Activated CD4-positive, CD25-positive, alpha-beta regulatory T cell (primary cell): ENCODE measurements at places on chromosomes 11 and 22.

DNA sequence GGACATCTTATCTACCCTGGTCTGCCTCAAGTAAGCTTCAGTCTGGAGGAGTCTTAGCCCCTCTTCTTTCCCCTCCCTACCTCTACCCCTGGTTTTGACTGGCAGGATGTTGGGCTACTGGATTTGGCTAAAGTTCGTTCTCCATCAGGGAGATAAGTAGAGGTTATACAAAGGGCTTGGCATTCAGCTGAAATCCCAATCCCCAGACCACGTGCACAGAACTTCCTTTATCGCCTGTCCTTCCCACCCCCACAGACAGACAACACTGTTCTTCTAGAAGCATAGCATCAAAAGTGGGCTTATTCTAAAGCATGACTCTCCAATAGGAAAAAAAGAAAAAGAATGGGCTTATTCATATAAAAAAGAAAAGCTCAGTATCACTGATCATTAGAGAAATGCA is 7.8 kb downstream of the PRG3 start:
- no peak for DNase-seq

DNA sequence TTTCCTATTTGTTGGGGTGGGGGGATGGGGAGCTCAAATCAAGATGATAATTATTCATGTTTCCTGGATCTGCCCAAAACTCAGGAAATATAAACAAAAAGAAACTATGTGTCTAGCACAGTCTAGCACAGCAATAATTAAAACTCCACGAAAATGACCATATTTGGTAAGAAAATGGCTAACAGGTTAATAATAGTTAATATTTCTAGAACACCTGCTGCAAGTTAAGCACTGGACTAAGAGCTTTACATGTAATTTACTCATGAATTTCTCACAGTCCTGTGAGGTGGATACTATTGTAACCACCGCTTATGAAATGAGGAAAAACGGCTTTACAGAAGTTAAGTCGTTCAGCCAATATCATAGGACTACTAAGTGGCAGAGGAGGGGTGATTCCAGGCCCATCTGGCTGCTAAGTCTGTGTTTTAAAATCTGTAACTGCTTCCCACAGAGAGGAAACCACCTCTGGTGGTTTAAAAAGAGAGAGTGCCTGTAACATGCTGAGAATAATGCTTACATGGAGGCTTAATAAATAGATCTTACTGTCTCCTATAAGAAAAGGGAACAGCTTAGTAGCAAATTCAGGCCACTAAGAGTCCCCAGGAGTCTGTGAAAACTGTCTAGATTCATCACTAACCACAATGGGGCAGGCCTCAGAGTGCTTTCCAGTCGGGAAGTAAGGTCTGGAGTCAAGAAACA is 11.0 kb upstream of the AMOTL1 start:
- no peak for DNase-seq

DNA sequence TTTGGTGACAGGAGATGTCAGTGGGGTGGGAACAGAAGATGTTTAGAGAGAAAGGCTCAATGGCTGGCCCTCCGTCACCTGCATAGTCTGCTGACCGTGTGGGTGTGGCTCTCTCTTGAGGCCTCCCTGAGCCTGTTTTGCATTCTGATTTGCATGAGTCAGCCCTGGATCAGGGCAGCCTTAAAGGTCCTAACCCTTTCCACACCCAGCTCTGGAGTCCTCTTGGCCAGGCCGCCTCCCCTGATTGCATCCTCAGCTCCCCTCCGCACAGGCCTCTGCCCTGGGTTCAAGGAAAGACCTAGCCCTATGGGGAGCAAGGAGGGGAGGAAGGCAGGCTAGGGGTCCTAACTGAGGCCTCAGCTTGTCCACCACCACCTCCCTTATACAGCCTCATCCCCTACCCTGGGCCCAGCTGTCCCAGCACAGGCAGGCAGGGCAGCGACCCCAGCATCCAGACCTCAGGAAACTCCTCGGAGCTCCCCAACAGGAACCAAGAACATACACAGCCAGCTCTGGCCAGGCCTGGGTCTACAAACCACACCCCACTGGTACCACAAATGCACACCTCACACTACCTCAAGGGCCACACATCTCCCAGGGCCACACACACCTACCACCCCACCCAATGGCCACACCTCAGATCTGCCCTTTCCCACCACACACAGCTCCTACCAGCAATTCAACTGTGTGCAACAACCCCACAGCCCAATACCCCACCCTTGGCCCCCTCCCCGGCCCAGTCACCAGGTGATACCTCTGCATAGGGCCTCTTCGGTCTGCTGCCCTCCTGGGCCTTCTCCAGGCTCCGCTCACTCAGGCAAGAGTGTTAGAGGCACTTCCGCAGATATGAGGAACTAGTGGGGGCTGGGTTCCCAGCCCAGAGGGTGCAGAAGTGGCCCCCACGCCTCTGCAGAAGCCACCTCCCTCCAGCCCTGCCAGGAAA is 13.7 kb downstream of the ARAP1 start:
- no peak for DNase-seq

GRCh38 chr11:73325036-73325981 is 17.2 kb downstream of the ARHGEF17 start:
- no peak for DNase-seq

- DNase-seq = no peak
Observed at GRCh38 chr11:93359396-93359795, 28.9 kb downstream of the DEUP1 start.

GRCh38 chr11:110874437-110875030 is 162.3 kb upstream of the ARHGAP20 start:
- no peak for DNase-seq

DNA sequence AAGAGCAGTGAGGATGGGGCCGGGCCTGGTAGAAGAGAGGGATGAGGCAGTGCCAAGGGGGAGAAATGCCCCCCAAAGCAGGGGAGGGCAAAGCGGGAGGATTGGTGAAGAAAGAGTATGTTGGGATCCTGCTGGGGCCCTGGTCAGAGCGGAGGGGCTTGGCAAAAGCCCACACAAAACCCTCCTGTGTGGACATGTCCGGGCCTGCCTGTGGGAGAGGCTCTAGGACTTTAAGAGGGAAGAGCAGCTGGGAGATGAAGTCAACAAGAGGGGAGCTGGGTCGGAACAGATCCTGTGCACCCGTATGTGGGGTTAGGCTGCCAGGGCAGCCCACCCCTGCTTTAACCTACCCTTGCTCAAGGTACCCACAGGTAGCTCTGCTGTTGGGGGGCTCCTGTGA is 25.8 kb downstream of the ART5 start:
- no peak for DNase-seq

GRCh38 chr11:33040033-33040861 is 875 bp downstream of the TCP11L1 start:
- DNase-seq = no peak

DNA sequence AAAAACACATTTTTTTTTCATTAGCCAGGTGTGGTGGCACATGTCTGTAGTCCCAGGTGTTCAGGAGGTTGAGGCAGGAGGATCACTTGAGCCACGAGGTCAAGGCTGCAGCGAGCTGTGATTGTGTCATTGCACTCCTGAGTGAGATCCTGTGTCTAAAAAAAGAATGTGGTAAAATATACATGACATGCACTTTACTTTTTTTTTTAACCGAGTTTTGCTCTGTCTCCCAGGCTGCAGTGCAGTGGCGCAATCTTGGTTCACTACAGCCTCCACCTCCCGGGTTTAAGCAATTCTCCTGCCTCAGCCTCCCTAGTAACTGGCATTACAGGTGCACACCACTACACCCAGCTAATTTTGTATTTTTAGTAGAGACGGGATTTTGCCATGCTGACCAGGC is 22.5 kb upstream of the CLDN5 start:
- DNase-seq = no peak

DNA sequence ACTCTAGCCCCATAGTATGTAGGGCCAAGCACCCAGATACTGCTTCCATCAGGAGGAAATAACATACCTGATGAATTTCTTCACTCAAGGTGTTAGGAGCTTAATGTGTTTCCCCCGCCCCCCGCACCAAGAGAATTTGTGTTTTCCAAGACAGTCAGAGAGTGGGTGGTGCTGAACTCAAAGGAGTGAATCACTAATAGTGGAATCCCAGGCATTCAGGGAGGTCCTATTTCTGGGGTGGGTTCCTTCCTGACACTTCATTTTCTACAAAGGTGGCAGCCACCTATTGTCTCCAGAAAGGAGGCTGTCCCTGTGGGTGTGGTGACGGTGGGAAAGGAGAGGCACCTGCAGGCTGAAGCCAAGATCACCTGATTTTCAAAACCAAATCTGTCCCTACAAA is 50.8 kb upstream of the ELF5 start:
- no peak for DNase-seq

DNA sequence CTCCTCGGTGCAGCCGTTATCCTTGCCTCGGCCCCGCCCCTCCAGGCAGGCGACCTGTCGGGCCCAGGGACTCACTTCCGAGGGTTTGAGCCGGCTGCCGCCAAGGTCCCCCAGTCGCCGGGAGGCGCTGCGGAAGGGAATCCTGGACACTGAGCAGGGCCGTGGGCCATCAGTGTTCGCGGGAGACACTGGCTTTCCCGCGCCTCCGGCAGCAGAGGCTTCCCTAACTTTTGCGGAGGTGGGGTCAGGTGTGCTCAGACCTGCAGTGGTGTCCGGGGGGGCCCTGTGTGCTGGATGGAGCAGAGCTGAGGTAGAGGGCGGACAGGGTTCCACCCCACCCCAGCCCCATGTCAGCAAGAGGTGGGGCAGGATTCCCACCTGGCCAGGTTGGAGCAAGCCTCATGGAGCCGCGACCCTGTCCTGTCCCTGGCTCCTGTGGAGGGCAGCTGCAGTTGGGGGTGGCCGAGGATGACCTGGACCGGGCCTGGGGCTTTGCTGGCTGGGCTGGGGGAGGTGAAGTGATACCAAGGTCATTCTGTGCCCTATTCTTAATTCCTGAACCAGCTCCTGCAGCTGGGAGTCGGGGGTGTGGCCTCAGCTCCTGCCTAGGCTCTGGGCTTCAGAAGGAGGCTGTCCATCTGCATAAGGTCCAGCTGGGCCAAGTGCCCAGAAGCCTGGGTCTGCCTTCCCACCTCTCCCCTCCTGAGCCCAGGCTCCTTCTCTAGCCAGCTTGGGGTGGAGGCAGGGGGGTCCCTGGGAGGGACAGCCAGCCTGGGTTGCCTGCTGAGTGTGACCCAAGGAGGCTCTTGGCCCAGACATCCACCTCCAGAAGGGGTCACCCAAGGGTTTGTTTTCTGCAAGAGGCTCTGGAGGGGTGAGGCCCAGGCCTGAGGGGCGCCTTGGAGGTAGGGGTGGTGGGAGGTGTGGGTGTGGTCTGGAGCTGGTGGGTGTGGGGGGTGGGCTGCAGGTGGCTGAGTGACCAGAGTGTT is 8.4 kb downstream of the TSPAN4 start:
- DNase-seq = no peak

GRCh38 chr11:69595805-69596665 is 44.9 kb upstream of the CCND1 start:
- DNase-seq = no peak

GRCh38 chr11:113569391-113569790 is 94.2 kb upstream of the DRD2 start:
- no peak for DNase-seq

- no peak for DNase-seq
Observed at GRCh38 chr11:7977232-7977917, 9.8 kb upstream of the EIF3F start.

- DNase-seq = no peak
Observed at GRCh38 chr11:47389577-47390421, 11.5 kb upstream of the SPI1 start.

GRCh38 chr11:33867561-33867960 is 24.3 kb downstream of the LMO2 start:
- DNase-seq = no peak

DNA sequence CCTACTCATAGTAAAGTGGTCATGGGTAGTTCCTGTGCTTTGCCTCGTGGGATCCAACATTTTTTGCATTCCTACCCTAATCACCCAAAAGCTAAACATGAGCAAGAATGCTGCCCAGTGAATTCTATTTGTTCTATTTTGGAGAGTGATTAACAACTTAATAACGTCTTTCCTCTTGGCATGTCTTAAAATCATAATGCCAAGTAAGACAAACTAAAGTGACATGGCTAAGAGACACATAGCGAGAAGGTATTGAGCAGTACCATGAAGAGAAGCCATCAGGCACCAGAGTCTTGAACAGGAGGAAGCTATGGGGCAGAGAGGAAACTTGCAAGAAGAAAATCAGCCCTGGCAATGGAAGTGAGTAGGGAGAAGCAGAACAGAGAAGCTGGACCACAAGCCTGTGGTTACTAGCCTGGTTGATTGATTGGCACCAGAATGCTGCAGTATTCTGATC is 32.0 kb downstream of the EXPH5 start:
- no peak for DNase-seq

GRCh38 chr22:41447435-41448188 is 1.0 kb upstream of the TOB2 start:
- peak; percentile 35 for DNase-seq

- no peak for DNase-seq
Observed at GRCh38 chr11:31871310-31872075, 60.4 kb upstream of the PAX6 start.

DNA sequence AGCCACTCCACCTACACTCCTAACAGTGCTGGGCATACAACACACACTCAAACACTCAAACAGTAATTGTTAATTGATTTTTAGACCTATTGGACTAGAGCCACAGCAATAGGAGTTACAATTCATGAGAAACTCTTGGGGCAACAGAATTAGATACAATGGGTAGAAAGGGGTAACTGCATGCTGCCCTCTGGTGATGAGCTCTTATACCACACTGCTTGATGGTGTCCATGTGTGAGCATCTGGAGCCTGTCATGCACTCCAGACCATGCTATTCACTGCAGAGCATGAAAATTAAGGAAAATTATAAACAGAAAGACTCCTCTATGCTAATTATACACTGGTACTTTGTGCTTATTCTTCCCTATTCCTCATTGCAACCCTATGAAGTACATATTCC is 975.5 kb upstream of the CCDC90B start:
- DNase-seq = no peak

GRCh38 chr11:77200351-77201268 is 72.6 kb downstream of the MYO7A start:
- DNase-seq = no peak

GRCh38 chr11:11291041-11292015 is 61.7 kb downstream of the CSNK2A3 start:
- no peak for DNase-seq

DNA sequence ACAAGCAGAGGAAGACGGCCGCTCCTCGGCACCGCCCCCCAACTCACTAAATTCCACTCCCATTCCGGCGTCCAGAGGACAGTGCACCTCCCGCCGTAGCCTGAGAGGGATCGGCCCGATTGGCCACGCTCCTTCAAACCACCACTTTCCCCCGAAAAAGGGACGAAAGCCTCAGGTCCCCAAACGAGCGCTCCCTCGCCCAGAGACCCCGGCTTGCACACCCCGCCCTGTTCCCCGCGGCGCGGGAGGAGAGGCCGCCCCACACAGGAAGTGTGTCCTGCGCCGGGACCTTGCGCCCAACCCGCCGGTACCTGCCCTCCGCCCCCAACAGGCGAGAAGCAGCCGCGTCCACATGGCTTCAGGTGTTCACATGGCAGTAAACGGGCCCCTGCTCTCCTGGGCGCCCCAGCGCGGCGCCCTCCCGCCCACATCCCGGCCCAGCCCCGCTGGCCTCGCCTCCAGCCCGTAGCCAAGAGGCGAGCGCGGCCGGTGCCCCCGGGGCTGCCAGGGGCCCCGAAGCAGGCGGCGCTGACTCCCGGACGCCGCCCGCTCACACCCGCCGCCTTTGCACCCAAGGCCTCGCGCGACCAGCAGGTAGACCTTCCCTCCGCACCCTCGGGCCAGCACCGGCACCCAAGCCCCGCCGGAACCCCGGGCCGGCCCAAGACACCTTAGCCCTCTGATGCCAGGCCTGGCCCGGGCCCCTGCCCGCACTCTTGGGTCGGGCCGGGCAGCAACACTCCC is 849 bp downstream of the TCF20 start:
- DNase-seq = peak; percentile 63
